ENCODE measurements at places on chromosomes 6 and 20.

GRCh38 chr20:37042986-37043972 is 52.5 kb downstream of the RBL1 start:
- no peak for DNase-seq

- DNase-seq: no peak
Measured at GRCh38 chr6:170393807-170394399, 87.3 kb downstream of the FAM120B start.

- DNase-seq: no peak
Measured at GRCh38 chr20:50335105-50335504, 144.5 kb downstream of the CEBPB start.

- DNase-seq: no peak
Measured at GRCh38 chr20:5180933-5181332, 54.1 kb downstream of the CDS2 start.

GRCh38 chr6:141969201-141969600 is 163.5 kb upstream of the GJE1 start:
- DNase-seq: no peak

DNA sequence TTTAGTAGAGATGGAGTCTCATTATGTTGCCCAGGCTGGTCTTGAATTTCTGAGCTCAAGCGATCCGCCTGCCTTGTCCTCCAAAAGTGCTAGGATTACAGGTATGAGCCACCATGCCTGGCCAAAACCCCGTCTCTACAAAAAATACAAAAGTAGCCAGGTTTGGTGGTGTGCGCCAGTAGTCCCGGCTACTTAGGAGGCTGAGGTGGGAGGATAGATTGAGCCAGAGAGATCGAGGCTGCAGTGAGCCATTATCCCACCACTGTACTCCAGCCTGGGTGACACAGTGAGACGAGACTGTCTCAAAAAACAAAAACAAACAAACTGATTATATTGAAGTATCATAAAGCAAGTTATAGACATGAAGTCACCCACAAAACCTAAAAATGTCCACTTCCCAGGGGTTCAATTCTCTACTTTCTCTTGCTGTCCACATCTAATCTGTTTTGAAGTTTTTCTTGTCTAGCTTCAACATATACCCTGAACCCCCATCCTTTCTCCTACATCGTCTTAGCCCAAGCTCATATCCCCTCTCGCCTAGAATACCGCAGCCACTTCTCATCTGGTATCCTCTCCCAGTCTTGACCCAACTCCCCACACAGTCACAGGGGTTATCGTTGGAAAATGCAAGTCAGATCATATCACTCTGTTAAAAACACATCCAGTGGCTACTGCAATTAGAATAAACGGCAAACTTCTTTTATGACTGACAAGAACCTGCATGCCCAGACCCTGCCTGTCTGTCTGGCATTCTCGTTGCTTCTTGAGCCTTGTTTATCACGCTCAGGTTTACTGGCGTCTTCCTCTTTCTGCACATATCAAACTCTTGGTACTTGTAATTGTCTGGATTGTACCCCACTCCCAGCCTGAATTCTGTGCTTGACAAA is 20.1 kb upstream of the NCOA3 start:
- no peak for DNase-seq

DNA sequence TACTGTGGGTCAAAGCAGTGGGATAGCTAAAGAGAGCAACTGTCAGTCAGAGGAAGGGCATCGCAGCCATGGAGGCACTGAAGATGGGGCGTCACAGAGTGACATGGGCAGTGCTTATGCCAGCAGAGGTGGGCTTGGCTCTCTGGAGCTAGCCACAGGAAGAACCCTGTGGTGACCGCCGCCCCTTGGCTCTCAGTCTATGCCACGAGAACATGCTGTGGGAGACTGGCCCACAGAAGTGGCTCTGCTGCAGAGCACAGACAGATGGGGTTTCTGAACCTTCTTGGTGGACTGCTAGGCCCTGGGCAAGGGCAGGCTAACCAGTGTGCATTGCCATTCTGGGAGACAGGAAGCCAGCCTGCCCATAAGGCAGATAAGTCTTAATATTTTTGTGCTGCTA is 290.0 kb upstream of the SUPT3H start:
- DNase-seq: no peak

- DNase-seq: no peak
Measured at GRCh38 chr6:53669592-53669991, 4.0 kb upstream of the KLHL31 start.

- DNase-seq: no peak
Measured at GRCh38 chr6:41078101-41078500, 5.3 kb downstream of the NFYA start.

- no peak for DNase-seq
Measured at GRCh38 chr6:4210629-4211419, 75.4 kb upstream of the ECI2 start.

DNA sequence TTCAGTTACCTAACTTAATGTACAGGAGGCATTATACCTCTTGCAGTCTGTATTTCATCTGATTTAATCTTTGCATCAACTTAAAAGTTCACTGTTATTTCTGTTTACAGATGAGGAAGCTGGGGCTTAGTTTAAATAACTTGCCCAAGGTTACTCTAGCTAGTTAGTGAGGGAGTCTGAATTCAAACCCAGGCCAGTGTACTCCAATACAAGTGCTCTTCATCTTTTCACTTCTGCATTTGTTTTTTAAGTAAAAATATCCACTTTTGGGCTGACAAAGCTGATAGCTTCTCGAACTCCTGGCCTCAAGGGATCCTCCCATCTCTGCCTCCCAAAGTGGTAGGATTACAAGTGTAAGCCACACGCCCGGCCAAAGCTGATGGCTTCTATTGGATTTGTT is 23.6 kb downstream of the RREB1 start:
- DNase-seq: no peak

GRCh38 chr6:106102967-106103727 is 17.0 kb downstream of the PRDM1 start:
- DNase-seq: no peak

DNA sequence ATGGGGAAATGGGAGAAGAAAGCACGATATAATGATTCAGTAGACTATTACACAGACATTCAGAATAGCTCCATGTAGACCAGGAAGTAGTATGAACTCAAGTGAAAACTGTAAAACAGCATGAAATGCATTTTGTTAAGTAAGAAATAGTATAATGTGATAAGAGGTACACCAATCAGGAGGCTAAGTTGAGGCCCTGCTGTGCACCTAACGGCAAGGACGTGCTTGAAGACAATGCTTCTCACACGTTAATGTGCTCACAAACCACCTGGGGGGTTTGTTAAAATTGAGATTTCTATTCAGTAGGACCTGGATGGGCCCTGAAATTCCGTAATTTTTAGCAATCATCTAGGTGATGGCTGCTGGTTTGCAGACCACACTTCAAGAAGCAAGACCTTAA is 178.9 kb upstream of the SULF2 start:
- DNase-seq: no peak

DNA sequence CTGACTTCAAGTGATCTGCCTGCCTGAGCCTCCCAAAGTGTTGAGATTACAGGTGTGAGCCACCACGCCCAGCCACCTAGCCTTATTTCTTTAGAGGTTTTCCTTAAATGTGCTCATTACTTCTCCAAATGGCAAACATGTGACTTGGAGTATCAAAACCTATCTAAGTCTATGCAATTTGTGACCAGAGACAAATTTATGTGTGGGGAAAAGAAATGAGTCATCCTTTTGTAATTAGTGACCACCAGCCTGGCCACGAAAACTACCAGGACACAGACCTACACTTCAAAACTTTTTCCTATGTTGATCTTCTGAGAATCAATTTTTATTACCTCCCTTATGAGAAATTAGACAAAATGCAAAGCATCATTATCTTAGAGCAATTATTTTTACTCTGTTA is 64.6 kb upstream of the OGFRL1 start:
- no peak for DNase-seq

All from T-helper 22 cell (primary cell).